Stimulated activated CD4-positive, alpha-beta T cell treated with anti-CD3 and anti-CD28 coated beads, TNF-alpha, amount 100 ng/mL, for 48 hours (primary cell): ENCODE measurements at places on chromosomes 5 and 9.

- DNase-seq: no peak
Measured at GRCh38 chr5:151550146-151550545, 41.0 kb downstream of the FAT2 start.

DNA sequence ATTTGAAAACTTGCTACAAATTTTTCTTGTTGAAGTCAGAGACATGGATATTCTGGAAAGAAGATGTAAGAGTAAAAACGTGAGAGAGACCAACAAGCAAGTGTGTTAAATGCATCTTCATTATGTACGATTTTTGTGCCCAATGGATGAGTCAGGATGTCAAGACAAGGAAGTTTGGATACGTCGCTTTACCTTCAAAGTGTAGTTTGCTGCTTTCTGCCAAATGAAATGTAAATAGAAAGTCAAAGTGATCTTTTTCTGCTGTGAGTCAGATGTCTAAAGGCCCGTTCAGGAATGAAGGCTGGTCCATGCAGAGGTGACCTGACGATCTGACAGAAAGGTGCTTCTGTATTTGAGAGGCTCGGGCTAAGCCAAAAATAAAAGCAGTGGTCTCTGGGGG, 273.1 kb upstream of the PIK3R1 start:
- DNase-seq: no peak

- no peak for DNase-seq
Measured at GRCh38 chr5:20000416-20000815, 12.4 kb upstream of the CDH18 start.

- no peak for DNase-seq
Measured at GRCh38 chr9:7287986-7288385, 511.6 kb downstream of the DMAC1 start.

- DNase-seq: no peak
Measured at GRCh38 chr9:80836013-80836412, 853.3 kb downstream of the TLE1 start.

DNA sequence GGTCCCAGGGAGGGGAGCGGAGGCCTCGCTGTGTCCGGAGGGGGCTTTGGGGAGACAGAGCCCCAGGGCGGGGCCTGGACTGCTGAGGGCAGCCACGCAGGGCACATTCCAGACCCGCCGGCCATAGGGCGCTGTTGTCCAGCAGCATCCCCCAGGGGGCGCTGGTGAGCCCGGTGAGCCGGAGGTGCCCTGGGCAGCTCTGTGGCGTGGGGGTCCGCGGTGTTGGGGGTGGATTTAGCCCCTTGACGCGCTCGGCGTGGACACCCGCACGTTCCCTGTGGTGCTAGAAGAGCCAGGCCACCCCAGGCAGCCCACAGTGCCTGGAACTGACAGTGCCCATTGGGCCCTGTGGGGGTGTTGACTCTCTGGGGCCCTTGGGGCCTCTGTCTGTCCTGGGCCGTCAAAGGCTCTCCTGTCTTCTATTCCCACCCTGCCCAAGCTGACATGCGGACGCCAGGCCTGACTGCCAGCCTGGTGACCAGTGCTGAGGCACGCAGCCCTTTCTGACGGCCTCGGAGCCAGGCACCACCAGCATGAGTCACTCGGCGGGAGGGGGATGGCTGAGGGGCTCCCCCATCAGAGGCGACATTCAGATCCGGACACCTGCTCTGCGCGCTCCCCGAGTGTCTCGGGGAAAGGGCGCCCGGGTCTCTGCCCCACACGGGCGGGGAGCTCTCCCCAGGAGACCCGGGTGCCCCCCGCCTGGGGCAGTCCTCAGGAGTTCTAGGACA, 23.9 kb downstream of the TPPP start:
- DNase-seq: no peak

GRCh38 chr9:93174976-93175375, 9.0 kb upstream of the WNK2 start:
- no peak for DNase-seq

- DNase-seq: peak; percentile 83
Measured at GRCh38 chr9:128007566-128008138, 26.9 kb upstream of the EEIG1 start.

DNA sequence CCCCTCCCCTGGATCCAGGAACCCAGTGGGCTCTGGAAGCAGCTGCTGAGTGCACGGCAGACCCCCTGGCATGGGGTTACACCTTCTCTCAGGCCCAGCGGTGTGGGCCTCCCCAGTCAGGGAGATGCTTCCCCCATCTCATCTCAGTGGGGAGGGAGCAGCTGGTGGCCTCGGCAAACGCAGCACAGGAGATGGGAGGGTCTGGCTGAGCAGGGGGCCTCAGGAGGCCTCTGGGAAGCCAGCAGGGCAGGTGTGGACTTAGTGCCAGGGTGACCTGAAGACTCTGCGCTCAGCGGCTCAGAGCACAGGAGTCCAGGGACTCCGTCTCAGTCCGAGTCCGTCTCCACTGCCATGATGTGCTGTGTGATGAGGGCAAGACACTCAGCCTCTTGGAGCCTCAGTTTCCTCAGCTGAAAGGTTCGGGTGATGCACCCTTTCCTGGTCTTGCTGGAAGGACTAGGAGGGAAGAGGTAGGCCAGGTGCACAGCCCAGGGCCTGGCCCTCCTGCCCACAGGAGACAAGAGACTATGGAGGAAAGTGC, 100.6 kb downstream of the GTF3C4 start:
- no peak for DNase-seq

GRCh38 chr5:82068723-82069122, 96.9 kb downstream of the ATG10 start:
- DNase-seq: no peak

- no peak for DNase-seq
Measured at GRCh38 chr5:6252581-6252980, 125.8 kb downstream of the MED10 start.

DNA sequence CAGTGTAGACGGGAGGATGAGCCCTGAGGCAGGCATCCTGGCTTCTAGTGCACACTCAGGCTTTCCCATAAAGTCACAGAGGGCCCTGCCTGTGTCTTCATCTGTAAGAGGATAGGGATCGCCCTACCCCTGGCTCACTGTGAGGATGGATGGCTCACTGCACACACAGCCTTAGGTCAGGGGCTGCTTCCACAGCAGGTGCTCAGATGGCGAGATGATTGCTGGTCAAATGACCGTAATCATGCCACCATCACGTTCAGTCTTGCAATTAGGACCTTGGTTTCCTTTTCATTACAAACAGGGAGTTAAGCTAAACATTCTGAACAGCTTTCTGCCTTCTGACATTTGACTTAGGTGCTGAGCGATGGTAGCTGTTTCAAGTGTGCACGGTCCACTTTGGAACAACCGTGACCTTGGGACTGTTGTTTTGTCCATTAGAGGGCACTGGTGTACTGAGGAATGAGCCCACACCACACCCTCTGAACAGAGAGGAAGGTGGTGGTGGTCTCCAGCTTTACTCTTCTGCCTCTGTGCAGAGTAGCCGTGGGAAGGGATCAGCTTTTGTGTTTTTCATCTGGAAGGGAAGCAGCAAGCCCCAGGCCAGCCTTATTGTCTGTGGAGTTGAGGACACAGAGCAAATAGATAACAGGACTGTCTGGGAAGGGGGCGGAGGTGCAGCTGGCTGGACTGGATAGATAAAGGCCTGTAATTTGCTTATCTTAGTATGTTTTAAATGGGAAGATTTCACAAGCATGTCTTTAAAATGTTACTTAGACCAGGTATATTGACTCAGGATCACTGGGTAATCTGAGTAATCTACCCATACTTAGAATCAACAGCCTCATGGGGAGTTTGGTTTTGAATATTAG, 183.1 kb downstream of the TRIO start:
- DNase-seq: no peak

DNA sequence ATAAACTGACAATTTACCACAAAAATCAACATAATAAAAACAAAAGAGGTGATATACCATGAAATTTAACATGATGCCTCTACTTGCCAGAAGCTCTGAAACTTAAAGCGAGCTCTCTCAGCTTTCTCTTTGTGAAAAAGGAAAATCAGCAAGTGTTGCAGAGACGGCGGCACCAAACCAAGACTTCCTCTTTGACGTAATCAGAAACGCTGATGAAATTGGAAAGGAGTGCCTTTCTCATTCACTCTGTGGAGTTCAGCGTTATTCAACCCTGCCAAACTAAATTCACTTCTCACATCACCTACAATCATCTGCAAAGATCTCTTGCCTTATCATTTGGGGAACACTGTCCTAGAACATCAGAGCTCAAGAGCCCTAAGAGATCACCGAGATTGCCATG, 32.2 kb downstream of the ANXA6 start:
- DNase-seq: no peak

GRCh38 chr5:124630767-124631704, 115.4 kb downstream of the ZNF608 start:
- DNase-seq: no peak

- no peak for DNase-seq
Measured at GRCh38 chr9:91416096-91416712, 7.4 kb downstream of the NFIL3 start.

GRCh38 chr9:87857948-87858335, 24.7 kb upstream of the SPATA31E1 start:
- DNase-seq: no peak

DNA sequence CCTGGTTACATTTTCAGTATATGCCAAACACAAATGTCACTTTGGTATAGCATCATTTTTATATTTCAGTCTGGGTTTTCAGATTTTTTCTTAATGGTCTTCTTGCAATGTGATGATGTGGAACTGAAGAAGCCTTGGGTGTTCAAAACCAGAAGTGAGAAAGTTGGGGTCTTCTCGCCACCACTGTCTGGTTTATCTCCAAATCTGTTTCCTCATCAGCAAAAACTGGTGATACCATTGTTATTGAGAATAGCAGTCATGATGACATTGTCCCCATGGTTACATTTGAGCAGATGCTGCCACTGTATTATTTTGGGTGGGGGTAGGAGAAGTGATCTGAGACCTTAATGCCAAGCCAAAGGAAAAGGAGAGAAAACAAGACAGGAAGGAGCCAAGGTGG, 85.9 kb upstream of the MAP3K1 start:
- no peak for DNase-seq

DNA sequence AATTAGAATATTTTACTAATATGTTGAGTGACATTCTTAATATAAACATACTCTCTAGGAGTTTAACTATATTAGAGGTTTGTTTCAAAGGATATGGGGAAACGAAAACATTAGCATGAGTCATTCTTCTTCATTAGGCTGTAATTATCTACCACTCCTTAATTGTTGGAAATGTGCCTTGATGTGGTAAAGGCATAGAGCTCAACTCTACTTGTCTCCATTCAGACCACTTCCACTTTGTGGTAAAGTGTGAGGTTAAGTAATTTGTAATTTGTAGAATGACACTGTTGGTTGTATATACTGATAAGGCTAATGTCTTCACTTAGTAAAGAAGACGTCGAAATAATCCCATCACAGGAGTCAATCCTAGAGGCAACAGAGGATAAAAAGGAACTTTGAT, 58.1 kb downstream of the HAPLN1 start:
- no peak for DNase-seq

DNA sequence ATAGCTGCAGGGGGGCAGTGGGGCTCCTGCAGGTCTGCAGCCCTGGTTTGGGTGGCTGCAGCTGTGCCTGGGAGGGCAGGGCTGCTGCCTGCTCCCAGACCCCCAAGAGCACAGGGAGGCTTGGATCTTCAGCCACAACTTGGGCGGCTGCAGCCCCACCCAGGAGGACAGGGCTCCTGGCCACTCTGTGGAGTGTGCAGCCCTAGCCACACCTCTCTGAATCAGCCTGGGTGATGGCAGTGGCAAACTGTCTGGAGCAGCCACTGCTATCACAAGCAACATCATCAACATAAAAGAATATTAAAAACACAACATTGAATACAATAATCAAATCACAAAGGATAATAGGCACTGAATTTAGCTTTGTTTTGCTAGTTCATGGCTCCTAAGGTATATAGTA, 164.9 kb upstream of the SLC27A6 start:
- DNase-seq: no peak

GRCh38 chr5:83834306-83834705, 113.7 kb upstream of the HAPLN1 start:
- no peak for DNase-seq

- no peak for DNase-seq
Measured at GRCh38 chr5:146290318-146290717, 48.3 kb upstream of the POU4F3 start.

GRCh38 chr5:16456103-16456832, 9.3 kb downstream of the ZNF622 start:
- peak; percentile 15 for DNase-seq

- no peak for DNase-seq
Measured at GRCh38 chr5:129905473-129906176, 1.4 kb downstream of the CHSY3 start.

DNA sequence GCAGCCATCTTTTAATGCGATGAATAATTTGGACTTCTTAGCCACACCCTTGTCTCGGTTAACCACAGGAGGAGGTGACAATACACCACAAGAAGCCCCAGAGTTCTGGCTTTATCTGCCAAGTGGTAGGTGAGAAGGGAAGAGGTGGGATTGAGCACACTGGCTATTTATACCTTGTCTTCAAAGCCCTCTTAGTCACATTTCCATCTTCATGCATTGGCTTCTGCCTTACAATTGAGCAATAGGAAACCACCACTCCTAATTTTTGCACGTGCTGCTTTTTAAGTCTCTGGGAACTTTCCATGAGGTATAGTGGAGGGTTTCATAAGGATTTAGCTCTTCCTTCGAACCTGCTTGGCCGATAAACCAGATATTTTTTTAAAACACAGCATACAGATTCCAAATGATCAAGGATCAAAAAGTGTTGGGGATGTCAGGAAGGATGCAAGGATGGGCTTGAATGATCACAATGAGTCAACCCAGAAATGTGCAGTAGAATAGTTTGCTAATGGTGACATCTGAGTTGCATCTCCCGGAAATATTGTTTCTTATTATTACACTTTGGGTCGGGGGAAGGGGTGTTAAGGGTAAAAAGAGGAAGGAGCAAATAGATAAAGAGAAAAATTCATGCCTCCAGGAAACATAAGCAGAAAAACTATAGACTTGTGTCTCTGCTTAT, 25.5 kb downstream of the PLAC8L1 start:
- DNase-seq: peak; percentile 1

DNA sequence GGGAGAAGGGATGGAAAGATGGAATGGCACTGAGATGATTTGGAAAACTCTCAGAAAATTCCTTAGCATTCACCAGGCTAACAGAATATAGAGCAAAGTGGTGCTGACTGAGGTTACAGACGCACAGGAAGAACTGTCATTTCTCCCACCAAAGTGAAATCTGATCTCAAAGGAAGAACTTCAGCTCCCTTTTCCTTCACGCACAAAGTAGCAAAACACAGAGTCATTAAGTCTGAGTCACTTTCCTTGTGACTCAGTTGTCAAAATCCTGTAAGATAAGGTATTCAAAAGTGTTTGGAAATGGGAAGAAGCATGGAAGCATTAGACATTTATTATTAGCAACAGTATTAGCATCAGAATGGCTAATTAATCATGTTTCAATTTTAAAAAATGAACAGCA, 11.7 kb downstream of the MPDZ start:
- DNase-seq: no peak

GRCh38 chr9:34957492-34958410, at the start of gene PHF24:
PHF24 (plus strand) TSS chr9:34958285; CDS start chr9:34971299, 13,014 bp downstream.
- DNase-seq: no peak
